ENCODE measurements at places on chromosomes 2 and 18.

DNA sequence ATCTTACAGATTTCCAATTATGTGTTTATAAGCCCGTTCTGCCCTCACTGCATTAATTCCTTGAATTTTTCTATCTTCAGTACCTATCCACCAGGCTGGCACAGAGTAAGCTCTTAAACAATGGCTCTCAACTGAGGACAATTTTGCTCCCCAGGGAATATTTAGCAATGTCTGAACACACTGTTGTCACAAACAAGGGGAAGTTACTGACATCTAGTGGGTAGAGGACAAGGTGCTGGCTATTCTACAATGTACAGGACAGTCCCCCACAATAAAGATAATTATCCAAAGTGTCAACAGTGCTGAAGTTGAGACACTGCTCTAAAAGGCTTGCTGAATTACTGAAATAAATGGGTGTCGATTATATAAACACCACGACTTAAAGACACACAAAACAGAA lies 5.0 kb downstream of the NDUFS1 start:
- DNase-seq: no peak

- DNase-seq: no peak
Measured at GRCh38 chr2:152611458-152612231, 105.6 kb downstream of the PRPF40A start.

DNA sequence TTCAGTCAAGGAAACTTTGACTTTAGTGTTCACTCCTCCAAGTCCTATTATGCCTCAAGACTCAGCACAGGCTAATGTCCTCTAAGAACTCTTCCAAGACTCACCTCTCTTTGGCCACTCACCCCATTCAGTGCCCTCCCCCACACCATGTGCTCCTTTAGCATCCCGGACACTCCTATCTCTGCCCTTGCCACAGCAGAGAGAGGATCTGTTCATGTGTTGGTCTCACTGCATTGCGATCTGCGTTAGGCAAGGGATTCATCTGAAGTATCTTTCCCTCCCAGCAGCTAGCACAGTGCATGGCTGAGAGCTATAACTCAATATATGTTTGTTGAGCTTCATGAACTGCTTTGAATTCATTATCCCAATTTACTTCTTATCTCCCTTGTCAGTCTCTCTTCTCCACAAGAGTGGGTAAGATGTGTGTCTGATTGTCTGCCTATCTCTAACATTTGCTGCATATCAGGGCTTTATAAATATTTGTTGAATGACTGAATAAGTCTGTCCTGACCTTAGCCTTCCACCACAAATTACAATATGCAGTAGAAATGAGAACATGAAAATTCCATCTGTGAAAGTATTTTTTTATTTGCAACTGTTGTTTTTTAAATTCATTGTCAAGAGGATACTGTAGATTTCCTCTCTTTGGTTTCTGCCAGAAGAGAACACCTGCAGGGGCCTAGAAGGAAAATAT lies 179.9 kb upstream of the NCKAP5 start:
- DNase-seq: no peak

- DNase-seq: no peak
Measured at GRCh38 chr2:191573216-191573615, 104.7 kb upstream of the NABP1 start.

DNA sequence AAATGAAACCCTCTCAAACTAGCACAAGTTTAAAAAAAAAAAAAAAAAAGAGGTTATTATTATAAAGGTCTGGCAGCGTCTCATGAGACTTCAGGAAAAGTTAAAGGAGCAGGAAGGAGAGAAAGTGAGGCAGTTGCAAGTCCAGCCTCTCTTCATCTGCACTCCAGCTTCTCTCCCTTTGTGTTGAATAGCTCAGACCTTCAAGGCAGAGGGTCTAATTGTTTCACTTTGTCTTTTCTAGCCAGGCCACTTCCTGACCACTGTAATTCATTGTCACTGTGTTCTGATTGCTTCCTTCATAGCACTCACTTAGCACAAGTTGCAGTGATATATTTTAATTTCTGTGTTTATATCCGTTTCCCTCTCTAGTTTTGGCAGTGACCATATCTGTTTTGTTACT lies 99.9 kb downstream of the SPATS2L start:
- DNase-seq: no peak

GRCh38 chr2:105571445-105571987 lies 172.7 kb upstream of the FHL2 start:
- no peak for DNase-seq

DNA sequence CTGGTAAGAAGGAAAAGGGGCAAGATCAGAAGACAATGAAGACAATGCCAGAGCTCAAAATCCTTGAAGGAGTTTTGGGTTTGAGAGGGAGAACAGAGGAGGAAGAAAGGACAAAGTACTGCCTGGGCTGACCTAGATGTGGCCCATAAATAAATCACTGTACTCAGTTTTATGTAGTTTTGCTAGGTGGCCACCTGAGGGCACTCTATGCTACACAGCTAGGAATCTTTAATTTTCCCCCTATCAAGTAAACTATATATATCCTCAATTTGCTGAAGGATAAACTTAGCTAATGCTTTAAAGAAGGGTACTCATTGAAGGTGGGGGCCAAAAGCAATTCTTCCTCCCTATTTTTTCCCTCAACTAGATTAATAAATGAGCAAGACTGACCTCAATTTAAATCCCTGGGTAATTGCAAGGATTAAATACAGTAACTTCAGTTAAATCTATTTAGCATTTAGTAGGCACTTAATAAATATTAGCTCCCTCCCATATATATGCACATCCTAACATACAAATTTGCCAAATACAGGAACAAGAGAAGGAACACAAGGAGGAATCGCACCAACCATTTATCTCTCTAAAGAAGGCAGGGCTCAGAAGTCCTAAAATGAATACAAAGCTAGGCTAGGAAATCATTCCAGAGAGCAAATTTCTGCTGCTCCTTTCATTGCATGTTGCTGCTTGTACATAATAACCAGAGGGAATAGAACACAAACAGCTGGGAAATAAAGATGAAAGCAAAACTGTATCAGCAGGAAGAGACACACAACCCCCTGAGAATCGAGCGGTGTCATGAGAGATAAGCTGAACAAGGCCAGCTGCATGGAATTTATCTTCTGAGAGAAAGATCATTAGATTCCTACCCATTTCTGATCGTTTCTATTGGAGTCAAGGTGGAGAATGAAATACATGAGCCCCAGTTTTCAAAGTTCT lies 540.1 kb downstream of the NRXN1 start:
- DNase-seq: no peak
